Inflammatory macrophage treated with lipopolysaccharide for 4 hours (primary cell): ENCODE measurements at places on chromosomes 16 and 17.

DNA sequence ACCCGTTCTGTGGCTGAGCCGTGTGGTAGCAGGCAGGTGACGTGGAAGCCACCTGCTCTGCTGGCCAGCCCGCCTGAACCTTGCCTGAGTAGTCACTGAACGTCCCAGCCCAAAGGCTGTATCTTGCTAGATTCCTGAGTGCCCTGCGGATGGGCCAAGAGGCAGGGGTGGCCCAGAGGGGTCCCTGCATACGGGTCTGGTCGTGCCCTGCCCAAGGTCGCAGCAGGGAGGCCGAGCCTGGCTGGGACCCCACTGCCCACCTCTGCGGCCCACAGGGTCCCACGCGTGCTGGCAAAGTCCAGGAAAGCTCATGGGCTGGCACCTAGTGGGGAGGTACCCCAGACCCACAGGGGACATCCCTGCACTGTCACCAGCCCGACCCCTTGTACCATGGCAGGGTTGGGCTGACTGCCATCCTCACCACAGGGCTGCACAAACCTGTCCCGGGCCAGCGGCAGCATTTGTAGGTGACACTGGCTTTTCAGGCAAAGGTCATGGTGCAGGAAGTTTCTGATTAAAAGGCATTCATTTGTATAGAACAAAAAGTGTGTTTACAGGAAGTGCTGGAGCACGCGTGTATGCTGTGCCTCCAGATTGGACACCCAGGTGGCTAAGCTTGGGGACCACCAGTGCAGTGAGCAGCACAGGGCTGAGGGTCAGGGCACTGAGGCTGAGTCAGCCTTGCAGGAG is 45.1 kb upstream of the ZC3H18 start:
- no peak for DNase-seq

- no peak for DNase-seq
Measured at GRCh38 chr17:39094607-39095308, 56.7 kb downstream of the PLXDC1 start.

DNA sequence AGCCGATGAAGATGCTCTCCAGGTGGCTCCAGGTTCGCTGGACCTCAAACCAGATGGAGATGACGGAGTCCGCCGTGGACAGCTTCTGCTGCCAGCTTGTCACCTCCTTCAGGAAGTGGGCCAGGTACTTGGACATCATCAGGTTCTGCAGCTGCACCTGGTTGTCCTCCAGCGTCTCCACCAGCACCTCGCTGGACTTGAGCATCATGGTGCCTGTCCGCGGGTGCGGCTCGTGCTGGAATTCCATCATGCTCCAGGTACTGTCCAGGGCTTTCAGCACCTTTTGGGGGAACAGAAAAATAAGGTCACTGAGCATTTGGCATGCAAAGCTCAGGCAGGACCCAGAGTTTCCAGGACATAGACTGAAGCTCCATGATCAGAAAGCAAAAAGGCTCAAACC is 69.7 kb downstream of the DNAH17 start:
- DNase-seq = no peak

DNA sequence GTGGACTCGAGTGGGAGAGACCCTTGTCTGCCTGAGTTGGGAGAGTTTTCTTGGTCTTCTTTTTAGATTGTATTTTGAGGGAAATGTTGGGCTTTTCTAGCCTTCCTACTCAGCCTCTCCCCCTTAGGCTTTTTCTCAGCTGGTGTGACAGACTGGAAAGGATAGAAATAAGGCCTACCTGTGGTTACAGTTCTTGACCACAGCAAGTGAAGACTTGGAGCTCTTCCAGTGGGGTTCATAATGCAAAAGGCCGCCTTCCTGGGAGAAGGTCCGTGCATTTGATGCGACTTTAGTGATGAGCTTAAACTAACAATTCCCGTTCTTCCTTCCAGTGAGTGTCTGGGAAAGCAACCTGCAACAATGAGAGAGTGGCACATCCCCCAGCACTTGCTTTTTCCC is 56.8 kb downstream of the B9D1 start:
- no peak for DNase-seq

GRCh38 chr16:11649276-11649675 is 19.0 kb upstream of the SNN start:
- DNase-seq = peak; percentile 82

GRCh38 chr17:27293359-27293897 is 486 bp upstream of the WSB1 start:
- DNase-seq = no peak

DNA sequence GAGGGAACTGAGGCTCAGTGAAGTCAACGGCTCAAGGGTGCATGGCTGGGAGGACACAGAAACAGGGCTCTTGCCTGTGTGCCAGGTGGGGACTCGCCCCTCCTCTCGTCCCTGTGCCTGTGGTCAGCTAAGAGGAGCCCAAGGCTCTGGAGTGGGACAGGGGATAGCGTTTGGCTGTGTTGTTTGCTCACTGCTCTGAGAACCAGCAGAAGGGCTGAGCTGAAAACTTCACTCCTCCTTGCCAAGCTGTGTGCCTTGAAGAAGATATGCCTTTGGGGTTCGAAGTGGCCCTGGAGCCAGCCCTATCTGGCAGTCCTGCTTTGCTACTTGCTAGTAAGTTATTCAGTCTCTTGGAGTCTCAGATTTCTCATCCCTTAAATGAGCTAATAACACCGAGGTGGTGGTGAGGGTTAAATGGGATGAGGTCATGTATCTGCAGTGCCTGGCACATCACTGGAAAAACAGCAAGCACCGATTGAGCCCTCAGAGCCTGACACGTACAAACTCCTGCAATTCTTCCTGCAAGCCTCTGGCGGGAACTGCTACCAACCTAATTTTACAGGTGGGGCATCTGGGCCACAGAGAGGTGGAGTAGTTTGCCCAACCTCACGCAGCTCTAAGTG is 17.7 kb downstream of the FOXL1 start:
- DNase-seq = no peak

DNA sequence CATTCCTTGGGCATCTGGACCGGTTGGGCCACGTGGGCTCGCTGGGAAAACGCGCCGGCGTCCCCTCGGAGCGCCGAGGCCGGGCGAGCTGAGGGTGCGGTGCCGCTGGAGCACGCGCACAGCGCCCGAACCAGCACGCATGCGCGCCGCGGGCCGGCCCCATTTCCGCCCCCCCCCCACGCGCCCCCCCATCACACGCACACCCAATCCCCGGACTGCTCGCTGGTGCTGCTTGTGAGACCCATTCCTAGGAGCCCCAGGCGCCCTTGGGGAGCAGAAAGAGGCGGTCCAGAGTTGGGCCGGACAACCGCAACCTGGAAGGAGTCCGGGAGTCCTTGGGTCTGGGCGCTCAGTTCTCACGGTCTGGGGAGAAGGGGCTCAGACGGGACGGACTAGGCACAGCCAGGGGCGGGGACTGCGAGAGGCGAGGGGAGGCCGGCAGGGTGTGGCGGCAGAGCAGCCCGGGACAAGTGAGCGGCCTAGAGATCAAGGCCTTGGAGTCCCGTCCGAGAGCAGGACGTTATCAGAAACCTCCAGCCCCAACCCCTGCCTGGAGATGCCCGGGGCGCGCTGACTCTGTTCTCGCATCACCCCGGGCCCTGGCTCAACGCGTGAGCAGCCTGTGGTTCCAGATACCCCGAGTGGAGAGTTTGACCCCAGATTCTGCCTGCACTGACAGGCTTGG is 6.0 kb upstream of the CBX8 start:
- no peak for DNase-seq

DNA sequence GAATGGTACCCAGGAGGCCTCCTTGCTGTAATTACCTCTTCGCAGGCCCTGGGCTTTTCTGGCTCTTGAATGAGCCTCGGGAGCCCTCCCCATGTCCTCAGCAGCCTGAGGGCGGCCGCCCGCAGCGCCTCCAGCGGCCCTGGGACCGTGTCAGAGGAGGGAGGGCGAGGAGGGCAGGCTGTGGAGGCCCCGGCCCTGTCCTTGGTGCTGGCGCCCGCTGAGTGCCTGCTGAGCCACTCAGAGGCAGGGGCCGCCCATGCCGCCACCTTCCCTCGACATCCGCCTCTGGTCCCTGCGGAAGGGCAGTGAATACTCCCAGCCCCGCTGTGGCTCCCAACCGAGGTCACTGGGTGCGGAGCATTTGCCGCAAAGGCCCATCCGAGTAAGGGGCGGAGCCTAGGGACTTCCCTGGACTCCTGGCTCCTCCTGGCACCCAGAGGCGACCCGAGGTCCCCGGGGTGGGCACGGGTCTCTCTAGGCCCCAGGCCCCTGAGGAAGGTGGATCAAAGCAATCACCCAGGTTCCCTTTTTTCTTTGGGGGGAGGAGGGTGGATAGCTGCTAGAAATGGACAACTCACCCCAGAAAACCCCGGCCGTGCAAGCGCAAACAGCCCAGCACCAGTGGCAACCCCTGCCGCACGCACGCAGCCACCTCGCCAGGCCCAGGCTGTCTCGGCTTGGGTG is 2.8 kb downstream of the RBFOX3 start:
- DNase-seq = no peak

GRCh38 chr17:82018989-82019689 is 3.5 kb downstream of the CENPX start:
- DNase-seq = no peak

DNA sequence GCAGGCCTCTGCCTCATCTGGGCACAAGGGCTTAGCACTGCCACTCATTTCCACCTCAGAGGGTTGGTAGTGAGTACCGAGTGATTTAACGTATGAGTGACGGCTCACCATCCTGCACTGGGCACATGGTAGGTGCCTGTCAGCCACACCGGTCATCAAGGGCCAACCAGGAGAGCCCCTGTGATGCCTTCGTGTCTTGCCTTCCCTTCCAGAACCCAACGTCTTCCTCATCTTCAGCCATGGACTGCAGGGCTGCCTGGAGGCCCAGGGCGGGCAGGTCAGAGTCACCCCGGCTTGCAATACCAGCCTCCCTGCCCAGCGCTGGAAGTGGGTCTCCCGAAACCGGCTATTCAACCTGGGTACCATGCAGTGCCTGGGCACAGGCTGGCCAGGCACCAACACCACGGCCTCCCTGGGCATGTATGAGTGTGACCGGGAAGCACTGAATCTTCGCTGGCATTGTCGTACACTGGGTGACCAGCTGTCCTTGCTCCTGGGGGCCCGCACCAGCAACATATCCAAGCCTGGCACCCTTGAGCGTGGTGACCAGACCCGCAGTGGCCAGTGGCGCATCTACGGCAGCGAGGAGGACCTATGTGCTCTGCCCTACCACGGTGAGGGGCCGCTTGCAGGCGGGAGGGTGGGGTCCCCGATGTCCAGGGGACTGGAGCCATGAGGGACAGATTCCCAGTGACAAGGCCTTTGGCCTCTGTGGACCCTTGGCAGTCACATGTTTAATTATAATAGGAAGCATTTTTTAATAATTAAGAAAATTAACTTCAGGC is 37.1 kb downstream of the MRC2 start:
- DNase-seq = no peak

GRCh38 chr16:62225675-62226074 is 189.4 kb upstream of the CDH8 start:
- peak; percentile 55 for DNase-seq

- peak; percentile 69 for DNase-seq
Measured at GRCh38 chr17:35947156-35947585, 3.7 kb upstream of the LYZL6 start.

GRCh38 chr16:76796416-76796815 is 394.6 kb upstream of the MON1B start:
- no peak for DNase-seq

DNA sequence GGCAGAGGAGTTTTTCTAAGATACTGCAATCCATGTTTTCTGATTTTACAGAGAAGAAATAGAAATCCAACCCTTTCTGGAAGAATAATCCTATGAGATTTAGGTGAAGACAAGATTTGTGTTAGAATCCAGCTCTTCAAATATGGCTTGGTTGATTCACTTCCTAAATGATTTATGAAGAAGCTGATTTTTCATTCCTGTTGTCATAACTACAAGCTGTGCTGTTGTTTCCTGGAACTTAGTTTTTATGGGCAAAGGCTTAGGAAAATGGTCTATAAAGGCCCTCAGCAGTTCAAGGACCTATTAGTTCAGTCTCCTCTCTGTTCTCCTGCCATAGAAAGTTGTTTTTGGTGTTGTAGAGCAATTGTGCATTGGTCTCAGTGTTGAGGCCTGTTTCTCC is 174.2 kb upstream of the FAM20A start:
- DNase-seq = no peak

GRCh38 chr17:81831563-81831956 is 1.5 kb downstream of the MCRIP1 start:
- DNase-seq = no peak

GRCh38 chr16:19274165-19274797 is 11.2 kb upstream of the CLEC19A start:
- no peak for DNase-seq

DNA sequence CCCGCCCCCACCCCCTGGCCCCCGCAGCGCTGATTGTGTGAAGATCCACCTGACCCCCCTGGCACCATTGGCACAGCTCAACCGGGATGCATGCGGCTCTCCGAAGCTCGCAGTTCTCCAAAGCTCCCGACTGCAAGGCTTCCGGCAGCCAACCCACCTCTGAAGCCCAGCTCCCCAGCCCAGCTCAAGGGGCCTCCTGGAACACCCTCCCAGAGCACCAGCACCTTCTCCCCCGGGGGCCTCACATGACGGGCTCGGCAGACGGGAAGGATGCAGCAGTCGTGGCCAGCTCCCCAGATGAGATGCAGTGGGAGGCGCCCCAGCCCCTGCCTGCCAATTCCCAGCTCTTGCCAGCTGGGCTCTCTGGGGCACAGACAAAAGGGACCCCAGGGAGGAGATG is 215.3 kb downstream of the ZNF423 start:
- DNase-seq = no peak

- peak; percentile 94 for DNase-seq
Measured at GRCh38 chr17:68291836-68292688, 767 bp downstream of the ARSG start.

DNA sequence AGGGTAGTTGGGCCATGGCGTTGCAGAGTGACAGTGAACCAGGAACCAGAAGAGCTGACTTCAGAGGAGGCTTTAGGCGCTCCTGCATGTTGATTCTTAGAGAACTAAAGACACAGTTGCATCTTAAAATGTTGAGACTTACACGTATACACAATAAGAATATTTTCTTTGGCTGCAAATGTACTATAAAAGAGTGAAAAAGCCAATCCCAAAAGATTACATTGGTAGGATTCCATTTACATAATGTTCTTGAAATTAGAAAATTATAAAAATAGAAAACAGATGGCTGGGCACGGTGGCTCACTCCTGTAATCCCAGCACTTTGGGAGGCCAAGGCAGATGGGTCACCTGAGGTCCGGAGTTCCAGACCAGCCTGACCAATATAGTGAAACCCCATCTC is 738.8 kb downstream of the WWOX start:
- DNase-seq = no peak
